Naive B cell (primary cell): ENCODE measurements at places on chromosomes 13 and 19.
A peak's percentile ranks its signal among the peaks of the same experiment; 100 is the strongest.

DNA sequence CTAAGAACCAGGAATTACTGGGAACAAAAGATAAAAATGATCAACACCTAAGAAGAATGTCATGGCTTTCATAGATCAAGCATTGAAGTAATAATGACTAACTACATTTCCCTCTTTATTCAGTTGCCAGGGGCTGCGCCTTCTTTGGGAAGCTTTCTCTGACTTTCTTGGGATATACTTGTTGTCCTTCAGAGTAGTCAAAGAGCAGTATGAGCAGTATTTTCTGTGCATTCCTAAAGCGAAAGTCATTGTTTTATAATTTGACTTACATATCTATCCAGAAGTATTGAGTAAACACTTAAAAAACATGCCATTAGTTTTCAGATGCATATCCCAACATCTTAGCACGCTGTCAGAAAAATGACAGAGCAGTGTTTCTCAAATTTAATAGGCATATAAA, 2412.4 kb downstream of the PCDH9 start:
- no peak for DNase-seq

- no peak for DNase-seq
Measured at GRCh38 chr19:54114340-54115108, 933 bp downstream of the TFPT start.

GRCh38 chr13:80590551-80590950, 249.6 kb upstream of the SPRY2 start:
- no peak for DNase-seq

DNA sequence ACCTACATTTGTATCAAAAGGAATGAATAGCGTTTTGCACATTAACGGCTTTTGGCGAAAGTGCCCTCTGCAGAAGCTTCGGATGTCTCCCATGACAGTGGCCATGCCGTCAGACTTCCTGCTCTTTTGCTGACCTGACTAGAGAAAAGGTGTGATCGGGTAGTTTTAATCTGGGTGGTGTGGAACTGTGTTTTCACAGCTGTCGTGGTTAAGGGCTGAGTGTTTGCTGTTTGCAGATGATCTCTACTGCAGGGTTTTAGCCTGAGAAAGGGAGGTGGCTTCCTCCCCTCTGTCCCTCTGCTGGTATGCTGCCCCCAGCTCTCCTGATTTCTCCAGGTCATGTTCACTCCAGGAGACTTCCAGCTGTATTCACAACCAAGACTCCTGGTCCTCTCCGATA, 22.4 kb downstream of the ZNF71 start:
- DNase-seq = no peak

GRCh38 chr13:25132751-25133390, 36.9 kb downstream of the PABPC3 start:
- DNase-seq = no peak

DNA sequence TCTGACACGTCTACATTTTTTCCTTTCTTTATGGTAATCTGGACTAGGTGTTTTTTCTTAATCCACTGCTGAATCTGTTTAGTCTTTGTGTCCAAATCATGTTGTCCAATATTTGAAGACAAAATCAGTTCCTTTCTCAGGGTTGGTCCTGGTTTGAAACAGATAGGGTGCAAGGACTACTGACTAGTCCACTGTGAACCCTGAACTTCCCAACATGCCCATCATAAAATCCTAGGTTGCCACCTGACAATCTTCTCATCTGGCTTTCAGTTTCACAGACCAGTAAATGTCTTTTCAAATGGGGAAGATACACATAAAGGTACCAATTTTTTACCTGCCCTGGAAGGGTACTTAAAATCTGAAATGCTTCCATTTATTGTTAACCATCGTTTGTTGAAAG, 12.7 kb downstream of the GTF3A start:
- DNase-seq = no peak

GRCh38 chr13:113589251-113589960, 4.9 kb downstream of the TFDP1 start:
- no peak for DNase-seq

- no peak for DNase-seq
Measured at GRCh38 chr13:85074543-85075313, 724.5 kb downstream of the SLITRK6 start.

DNA sequence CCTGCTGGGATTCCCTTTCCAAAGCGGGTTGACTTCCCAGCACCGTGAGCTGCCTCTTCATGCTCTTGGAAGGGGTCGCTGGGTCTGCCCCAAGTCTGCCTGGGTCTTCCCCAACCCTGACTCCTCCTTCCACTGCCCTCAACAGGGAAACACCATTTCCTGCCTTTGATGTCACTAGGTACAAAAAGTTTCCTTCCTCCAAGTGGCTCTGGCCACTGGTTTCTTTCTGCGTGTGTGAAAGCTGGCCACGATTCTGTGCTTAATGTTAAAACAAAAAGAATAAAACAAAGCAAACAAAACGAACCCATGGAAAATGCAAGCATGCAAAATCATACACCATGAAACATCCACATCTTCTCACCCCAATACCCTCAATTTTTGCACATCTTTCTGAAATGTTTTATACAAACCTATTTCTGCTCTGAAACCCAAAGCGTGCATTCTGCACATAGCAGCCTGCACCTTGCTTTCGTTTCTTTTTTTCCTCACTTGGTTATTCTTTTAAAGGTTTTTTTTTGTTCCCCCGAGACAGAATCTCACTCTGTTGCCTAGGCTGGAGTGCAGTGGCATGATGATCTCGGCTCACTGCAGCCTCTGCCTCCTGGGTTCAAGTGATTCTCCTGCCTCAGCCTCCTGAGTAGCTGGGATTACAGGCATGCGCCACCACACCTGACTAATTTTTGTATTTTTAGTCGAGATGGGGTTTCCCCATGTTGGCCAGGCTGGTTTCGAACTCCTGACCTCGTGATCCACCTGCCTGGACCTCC, 12.5 kb upstream of the TNFSF9 start:
- DNase-seq = peak; percentile 31

DNA sequence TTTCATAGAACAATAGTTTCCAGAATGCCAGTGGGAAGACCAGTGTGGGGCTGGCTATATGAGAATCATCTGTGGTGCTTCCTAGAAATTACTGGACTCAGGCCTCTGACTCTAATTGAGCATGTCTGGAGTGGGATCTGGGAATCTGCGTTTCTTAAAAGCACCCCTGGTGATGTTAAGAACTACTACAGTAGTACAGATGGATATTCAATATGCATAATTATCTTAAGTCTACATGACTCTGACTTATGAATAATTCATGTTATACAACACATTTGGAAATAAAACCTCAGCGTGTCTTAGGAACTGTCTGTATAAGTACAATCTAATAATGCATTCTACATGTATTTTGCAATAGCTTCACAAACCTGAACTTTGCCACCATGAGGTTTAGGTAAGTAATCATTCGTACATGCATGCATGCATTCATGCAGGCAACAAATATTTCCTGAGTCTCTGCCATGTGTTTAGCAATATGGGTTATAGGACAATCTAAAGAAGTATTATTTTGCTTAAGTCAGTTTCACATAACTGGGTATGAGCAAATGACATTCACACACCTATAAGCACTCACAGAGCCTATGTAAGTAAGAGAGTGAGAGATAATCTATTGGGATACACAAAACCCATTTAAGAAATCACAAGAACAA, 62.0 kb downstream of the EPSTI1 start:
- DNase-seq = no peak

- no peak for DNase-seq
Measured at GRCh38 chr19:1992759-1993260, 22.7 kb downstream of the BTBD2 start.

DNA sequence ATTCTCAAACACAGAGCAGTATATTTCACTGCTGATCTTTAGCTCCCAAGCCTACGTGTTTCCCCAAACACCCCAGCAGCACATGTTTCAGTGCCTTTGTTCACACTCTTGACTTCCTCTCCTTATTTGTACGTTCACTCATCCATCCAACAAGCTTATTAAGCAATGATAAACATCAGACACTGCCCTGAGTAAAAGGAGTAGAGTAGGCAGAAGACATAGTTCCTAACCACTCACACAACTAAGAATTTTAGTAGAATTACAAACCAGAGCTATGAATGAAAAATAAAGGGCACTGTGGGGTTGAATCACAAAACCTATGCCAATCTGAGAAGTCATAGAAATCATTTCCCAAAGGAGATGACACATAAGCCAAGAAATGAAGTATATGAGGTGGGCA, 213.5 kb downstream of the DIAPH3 start:
- no peak for DNase-seq

GRCh38 chr19:485077-485476, 11.2 kb upstream of the MADCAM1 start:
- no peak for DNase-seq

DNA sequence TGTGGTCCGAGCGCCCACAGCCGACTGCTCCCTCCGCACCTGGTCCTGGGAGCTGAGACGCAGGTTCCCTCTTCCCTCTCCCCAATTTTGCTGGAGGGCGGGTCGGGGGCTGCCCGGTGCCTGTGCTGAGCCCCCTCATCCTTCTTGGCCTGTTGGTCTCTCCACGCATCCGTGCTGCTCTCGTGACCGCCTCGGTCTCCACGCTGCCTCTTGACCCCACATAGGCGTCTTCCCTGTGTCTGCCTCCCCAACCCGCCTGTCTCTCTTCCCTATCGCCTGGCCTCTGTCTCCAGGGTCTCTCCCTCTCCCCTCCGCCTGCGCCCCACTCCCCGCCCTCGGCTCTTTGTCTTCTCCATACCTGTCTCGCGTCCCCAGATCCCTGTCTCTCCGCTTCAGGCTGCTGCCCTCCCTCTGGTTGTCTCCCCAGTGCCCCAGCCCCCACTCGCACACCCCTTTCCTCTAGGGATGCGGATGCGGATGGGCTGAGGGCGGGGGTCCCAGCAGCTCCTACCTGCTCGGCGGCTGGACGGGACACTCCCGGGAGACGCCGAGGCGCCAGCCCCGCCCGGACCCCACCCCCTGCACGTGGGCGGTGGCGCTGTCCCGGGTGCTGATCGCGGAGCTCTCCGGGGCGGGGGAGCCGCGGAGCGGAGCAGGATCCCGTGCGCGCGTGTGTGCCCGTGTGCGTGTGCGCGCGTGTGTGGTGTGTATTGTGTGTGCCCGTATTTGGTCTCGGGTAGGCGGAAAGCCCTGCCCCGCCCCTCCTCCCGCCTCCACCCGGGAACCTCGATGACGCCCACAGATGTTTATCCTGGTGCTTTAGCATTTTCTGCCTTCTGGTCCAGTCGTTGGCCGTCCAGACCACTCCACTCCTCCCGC, at the start of gene SYT5:
Gene SYT5 (minus strand): TSS at position 684 of the 879 bp plus-strand sequence. CDS start 1,248 bp downstream, outside the sequence.
- DNase-seq = peak; percentile 43

DNA sequence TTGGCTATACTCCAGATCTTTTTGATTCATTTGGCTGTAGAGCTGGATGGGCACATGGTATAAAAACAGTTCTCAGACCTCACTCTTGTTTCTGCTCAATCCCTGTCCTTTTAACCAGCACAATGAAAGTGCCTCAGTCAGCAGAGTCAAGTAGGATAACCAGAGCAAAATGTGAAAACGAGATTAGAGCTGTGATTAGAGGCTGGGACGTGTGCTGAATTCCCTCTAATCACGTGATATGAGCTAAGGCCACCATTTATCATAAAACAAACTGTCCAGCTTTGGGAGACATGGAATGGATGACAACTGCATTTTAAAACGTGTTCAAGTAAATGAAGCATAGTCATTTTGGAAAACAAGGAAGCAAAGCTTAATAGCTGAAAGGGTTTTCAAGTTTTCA, 54.1 kb downstream of the GJA3 start:
- DNase-seq = no peak

DNA sequence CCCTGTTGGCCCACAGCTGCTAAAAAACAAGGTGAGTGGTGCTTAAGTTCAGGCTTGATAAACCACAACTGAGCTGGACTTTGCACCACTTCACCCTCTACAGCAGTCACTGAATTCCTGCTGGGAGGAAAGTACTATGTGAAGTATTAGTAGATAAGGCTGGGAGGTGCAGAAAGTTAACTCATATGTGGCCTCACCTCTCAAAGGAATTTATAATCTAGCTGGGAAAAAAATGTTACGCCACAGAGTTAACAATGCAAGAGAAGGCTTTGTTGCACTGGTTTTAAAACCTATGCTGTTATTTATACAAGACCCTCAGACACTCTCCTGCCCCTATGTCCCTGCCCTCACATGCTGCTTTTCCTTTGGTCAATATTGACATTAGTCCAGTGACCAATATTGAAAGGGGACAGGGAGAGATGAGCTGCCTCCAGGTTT, 60.9 kb downstream of the LIG4 start:
- no peak for DNase-seq

GRCh38 chr19:31427857-31428256, 78.6 kb upstream of the TSHZ3 start:
- no peak for DNase-seq

DNA sequence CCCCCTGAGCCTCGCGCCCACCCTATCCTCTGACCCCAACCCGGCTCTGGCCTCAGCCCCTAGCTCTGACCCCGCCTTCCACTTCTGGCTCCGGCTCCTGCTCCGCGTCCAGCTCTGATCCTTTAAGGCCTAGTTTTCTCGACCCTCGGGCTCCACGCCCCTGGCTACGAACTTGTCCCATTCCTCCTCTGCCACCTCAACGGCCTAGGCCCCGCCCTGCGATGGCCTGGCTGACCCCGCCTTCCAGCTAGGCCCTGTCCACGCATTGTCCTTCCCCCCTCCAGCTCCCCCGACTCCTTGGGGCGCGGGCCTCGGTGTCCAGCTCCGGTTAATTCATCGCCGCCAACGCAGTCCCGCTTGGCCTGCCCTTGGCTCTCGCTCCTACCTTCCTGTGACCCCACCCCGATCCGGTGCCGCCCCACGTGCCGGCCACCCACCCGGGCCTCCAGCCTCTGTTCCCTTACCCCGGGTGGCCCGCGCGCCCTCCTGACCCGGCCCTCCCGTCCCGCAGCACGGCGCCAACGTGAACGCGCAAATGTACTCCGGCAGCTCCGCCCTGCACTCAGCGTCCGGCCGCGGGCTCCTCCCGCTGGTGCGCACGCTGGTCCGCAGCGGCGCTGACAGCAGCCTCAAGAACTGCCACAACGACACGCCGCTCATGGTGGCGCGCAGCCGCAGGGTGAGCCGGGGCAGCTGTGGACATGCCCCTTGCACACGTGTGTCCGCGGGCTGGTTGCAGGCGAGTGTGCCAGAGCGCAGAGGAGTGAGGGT, 9.4 kb downstream of the BCL3 start:
- no peak for DNase-seq

- no peak for DNase-seq
Measured at GRCh38 chr13:48511621-48512230, 21.2 kb downstream of the RCBTB2 start.

DNA sequence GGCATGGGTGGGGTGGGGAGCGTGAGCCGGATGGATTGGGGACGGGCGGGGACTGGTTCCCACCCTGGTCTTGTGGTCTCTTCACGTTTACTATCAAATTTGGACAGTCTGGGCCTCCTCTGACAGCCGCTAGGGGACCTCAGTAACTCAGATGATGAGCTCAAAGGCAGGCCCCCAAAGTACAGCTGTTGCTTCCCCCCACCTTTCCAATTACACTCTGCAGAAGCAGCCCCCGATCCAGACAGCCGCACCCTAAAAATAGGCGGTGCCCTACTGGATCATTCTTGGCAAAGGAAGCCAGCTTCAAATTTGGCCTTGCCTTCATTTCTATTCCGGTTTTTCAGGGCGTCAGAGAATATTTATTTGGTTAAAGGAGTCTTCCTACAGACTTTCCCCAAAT, 1.9 kb upstream of the FOXO1 start:
- peak; percentile 55 for DNase-seq

GRCh38 chr19:29171525-29171924, 41.4 kb downstream of the UQCRFS1 start:
- DNase-seq = no peak

- DNase-seq = no peak
Measured at GRCh38 chr19:55146705-55147273, 2.2 kb downstream of the TNNT1 start.

GRCh38 chr13:34064456-34065205, 246.7 kb downstream of the RFC3 start:
- no peak for DNase-seq

- DNase-seq = no peak
Measured at GRCh38 chr13:94946039-94946438, 233.7 kb upstream of the SOX21 start.
